ENCODE measurements at places on chromosomes 1 and 21.

- no peak for DNase-seq
Measured at GRCh38 chr1:3350506-3351261, 103.8 kb upstream of the ARHGEF16 start.

- no peak for DNase-seq
Measured at GRCh38 chr1:117118137-117118536, 3.4 kb downstream of the TRIM45 start.

DNA sequence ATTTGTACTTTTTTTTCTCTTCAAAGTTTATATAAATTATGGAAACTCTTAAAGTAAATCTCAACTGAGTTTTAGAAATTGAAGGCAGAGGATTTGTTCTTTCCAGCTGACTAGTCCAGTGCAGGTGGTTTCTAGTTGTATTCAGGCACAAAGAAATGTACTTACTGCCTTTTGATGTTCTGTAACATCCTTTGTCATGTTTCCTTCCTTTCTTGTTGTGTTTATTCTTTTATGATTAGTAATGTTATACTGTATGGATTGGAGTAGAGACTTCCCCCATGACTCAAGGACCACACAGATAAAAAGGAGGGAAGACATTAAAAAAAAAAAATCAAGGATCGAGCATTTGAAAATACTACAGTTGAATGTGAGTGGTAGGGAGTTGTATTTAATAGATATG, 8.0 kb downstream of the HIPK1 start:
- no peak for DNase-seq

- no peak for DNase-seq
Measured at GRCh38 chr1:203264052-203264501, 34.6 kb upstream of the CHIT1 start.

GRCh38 chr1:146036241-146036964, 14.9 kb upstream of the HJV start:
- no peak for DNase-seq

GRCh38 chr1:109498161-109498801, 4.4 kb downstream of the CYB561D1 start:
- DNase-seq = peak; percentile 48

- no peak for DNase-seq
Measured at GRCh38 chr21:29184037-29184436, 53.6 kb downstream of the MAP3K7CL start.

- DNase-seq = no peak
Measured at GRCh38 chr1:77398152-77398551, 116.3 kb downstream of the AK5 start.

- DNase-seq = peak; percentile 16
Measured at GRCh38 chr1:56548571-56548970, 30.8 kb downstream of the PLPP3 start.

Measured in EL (cell line).